Thymus (tissue), 14 donors: ENCODE measurements at places on chromosomes 6 and 20. TPM values are rescaled to one million over a fixed set of nuclear protein-coding genes. Genes with fewer than 3 reads are reported as not detected.

GRCh38 chr20:9027626-9028025 lies 41.3 kb upstream of the PLCB4 start:
- no peak for DNase-seq

- no peak for DNase-seq
Observed at GRCh38 chr20:2967841-2968240, 75.6 kb upstream of the GNRH2 start.

- DNase-seq = no peak
Observed at GRCh38 chr6:11404081-11404480, 133.5 kb upstream of the TMEM170B start.

DNA sequence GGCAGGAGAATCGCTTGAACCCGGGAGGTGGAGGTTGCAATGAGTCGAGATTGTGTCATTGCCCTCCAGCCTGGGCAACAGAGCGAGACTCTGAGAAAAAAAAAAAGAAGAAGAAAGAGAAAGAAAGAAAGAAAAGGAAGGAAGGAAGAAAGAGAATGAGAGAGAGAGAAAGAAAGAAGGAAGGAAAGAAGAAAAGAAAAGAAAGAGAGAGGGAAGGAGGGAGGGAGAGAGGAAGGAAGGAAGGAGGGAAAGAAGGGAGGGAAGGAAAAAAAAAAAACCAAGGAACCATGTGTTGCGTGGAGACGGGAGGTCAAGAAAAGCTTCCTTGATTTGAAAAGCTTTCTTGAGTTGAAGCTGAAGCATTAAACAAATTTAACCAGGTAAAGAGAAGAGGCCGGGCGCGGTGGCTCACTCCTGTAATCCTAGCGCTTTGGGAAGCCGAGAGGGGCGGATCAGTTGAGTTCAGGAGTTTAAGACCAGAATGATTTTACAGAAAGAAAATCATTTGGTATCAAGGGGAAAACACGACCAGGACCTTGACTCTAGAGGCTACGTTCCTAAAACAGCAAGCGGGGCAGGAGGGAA lies 90.5 kb upstream of the PRSS16 start:
- DNase-seq = no peak

DNA sequence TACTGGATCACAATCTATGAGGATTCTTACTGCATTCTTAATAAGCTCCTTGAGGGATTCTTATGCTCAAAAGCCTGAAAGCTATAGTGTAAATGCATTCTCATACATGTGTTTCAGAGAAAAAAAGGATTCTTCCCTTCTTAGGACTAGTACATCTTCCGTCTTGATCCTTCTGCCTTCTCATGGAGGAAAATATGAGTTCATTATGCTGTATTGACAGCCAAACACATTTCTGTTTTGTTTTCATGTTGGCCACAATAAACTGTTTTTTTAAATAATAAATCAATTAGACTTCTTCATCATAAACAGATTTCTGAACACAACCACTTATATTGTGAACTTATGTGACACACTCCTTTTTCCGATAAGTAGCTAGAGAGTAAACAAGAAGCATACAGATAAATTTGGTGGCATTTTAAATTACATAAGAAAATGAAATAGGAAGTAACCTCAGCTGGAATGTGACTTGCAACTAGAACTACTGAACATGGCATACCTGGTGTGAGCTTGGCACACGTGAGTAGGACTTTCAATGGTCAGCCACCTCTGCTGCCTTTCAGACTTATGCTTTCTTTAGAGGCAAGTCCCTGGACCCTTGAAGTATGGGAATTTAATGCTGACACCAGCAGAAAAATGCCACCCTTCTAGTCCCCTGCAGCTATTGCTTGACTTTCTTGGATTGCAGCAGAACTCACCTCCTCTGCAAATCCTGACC lies 350.4 kb downstream of the BCKDHB start:
- DNase-seq = no peak

DNA sequence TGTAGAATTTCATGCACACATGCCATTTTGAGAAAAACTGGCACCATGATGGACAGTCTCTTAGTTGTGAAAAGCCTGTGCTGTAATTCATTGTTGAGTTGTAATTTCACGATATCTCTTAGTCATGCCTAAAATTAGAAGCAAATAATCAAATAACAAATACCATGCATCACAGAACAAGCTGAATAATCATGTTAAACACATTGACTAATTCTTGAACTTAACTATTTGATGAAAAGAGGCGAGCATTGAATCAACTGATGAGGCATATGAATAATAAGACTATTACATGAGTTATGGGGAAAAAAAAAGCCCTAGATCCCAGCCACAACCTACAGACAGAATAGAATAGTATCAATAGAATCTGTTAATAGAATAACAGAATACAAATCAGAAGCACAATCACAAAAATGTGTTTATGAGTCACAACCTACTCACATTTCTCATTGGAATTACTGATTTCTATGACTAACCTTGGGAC lies 14.2 kb upstream of the RNF217 start:
- no peak for DNase-seq

GRCh38 chr20:18615020-18615650 lies 27.3 kb downstream of the DTD1 start:
- no peak for DNase-seq

GRCh38 chr6:106804346-106805335 lies 169.9 kb downstream of the CD24 start:
- DNase-seq = no peak

GRCh38 chr20:57947421-57948179 lies 237.8 kb upstream of the PMEPA1 start:
- no peak for DNase-seq

DNA sequence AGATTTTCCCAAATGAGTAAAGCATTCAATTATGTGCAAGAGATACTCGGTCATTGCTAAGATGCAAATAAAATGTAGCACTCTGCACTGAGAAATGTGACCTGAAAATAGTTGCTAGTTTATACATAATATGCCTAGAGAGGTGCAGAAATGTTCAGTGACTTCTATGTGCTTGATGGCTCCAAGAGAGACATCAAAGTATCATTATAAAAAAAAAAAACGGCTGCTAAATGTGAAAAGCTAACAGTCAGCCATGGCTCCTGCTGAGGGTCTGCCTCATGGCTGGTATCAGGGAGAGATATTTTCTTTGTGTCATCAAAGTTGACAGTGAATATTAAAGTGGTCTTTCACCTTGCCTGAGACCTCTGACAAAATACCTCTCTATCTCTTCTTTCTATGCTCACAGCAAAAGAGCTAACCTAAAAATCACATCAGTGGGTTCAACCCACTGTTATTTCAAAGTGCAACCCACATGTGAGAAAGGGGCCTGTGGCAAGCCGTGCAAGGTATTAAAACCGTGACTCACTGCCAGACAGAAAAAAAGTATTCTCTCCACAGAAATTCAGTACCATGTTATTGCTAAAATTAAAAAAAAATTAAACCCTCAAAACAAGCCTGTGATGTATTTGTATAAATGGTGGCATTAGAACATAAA lies 259.0 kb downstream of the HIVEP2 start:
- no peak for DNase-seq

GRCh38 chr20:25457886-25458680 lies 50.6 kb downstream of the GINS1 start:
- DNase-seq = no peak

GRCh38 chr20:23207826-23208540 lies 121.9 kb upstream of the CD93 start:
- no peak for DNase-seq

- no peak for DNase-seq
Observed at GRCh38 chr6:166422201-166422940, 39.6 kb upstream of the MPC1 start.

DNA sequence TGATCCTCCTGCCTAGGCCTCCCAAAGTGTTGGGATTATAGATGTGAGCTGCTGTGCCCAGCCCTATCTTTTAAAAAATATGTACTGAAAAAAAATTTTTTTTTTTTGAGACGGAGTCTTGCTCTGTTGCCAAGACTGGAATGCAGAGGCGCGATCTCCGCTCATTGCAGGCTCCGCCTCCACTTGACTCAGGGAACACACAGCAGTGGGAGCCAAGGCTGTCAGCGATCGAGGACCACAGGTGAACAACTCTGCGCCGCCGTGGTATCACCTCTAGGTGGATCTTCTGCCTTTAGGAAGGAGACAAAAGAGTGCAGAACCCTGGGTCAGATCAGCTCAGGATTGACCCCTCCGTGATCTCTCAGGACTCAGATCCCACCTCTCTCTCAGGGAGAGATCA lies 13.7 kb downstream of the RAET1E start:
- DNase-seq = no peak

DNA sequence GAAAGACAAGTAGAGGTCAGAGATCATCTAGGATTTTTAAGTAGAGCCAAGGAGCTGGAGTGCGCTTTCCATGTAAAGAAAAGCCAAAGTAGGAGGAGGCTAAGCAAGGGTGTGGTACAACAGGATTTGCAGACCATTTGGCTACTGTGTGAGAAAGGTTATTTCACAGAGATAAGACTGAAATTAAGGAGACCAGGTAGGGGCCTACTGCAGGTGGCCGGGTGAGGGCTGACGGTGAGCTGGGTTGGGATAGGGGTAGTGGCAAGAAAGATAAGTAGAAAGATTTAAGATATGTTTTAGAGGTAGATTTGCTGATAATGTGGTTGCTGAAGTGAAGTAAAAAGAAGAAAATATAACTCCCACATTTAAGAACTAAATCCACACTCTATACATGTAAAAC lies 3.8 kb downstream of the BLOC1S5 start:
- DNase-seq = no peak

DNA sequence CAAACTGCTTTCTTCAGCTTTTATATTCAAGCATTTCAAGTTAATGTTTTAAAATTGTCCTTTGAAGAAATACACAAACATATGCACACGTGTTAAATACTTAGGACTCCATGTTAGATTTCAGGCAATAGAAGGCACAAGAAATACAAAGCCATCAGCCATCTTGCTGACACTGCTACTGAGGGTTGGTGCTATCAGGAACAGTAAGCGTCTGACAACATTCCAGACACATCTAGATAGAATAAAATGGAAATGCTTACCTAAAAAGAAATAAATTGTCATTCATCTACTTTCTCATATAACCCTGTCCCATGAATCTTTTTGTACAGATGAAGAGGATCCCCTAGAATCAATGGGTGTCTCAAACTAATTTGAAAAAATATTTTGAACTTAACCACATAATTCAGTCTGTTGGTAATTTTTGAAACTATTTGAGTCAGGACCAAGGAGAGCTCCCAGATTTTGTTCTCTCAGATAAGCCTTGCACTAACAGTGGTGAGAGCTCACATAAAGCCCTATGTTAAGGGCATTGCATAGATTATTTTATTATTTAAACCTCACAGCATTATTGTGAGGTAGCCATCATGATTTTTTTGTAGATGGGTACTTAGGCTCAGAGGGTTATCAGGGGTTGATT lies 631.1 kb upstream of the POU3F2 start:
- no peak for DNase-seq

GRCh38 chr6:56932910-56933477 lies 21.9 kb upstream of the BEND6 start:
- no peak for DNase-seq

- no peak for DNase-seq
Observed at GRCh38 chr6:21080221-21080620, 513.3 kb upstream of the SOX4 start.

- DNase-seq = no peak
Observed at GRCh38 chr6:8387942-8388437, 47.4 kb downstream of the SLC35B3 start.

DNA sequence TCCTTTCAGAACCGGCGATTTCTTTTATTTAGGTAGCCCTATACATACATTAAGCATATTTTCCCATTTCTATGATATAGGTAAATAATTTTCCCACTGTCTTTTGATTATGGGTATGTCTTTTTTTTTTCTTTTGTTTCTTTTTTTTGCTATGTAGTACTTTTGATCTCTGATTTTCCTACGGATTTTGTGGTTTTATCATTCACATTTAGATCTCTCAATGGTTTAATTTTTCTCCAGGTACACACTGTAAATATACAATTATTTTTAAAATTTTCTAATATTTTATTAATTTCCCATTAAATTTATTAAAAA lies 436 bp upstream of the ZNF337 start:
- no peak for DNase-seq

- no peak for DNase-seq
Observed at GRCh38 chr6:134723081-134723871, 226.6 kb downstream of the ALDH8A1 start.

DNA sequence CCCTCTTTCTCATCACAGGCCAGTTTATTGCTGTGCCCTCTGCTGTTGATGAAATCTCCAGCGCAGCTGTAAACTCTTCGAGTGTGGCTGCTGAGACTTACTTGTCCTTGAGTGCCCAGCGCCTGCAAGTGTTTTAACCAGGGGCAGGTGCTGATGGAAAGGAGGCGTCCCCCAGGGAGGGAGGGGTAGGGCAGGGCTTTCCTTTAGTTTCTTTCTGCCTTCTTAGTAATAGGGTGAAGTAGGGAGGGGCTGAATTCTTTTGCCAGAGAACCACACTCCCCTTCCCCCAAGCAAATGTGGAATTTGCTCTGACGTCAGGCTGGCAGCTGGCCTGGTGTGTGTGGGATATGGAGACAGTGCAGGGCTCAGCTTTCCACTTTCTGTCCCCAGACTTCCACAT lies 61.2 kb downstream of the IGF2R start:
- no peak for DNase-seq

GRCh38 chr6:89350281-89350966 lies 2.1 kb downstream of the UBE2J1 start:
- no peak for DNase-seq

DNA sequence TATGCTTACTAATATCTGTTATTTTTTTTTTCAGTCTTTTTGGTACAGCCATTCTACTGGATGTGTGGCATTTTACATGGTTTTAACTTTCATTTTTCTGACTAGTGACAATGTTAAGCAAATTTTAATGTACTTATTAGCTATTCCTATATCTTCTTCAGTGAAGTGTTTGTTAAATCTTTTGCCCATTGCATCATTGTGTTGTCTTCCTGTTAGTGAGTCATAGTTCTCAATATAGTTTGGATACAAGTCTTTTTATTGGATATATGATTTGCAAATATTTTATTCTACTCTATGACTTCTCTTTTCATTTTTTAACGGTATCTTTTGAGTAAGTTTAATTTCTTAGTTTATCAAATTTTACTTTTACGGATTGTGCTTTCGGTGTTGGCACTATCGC lies 519.4 kb downstream of the CDKAL1 start:
- DNase-seq = no peak

DNA sequence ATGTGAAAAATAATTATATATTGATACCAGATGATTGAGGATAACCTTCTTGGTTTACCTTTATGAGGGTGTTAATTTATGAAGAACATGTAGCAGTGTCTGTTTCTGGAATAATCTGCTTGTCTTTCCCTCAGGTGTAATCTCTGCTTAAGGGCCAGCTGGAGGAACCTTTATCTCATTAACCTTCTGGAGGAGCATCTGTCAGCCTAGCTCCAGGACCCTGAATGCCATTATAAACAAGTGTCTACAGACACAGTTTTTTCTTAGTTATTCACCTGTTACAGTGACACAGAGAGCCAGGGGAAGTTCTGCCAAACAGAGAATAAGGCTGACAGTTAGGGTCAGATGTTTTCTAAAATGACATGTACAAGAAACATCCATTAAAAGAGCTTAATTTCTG lies at the start of gene IMPG1:
TSS of gene IMPG1 (minus strand) at position 101 of the 400 bp plus-strand sequence. CDS start 174 bp downstream, outside the sequence.
- DNase-seq = no peak

CCN6 gene
- 0.18 TPM for polyA plus RNA-seq

C6orf118 gene
- 0.46 TPM for polyA plus RNA-seq

PTCRA gene
- 13.4 TPM for polyA plus RNA-seq

SLC22A2 gene
- 0.39 TPM for polyA plus RNA-seq

CHRNA4 gene
- 0.14 TPM for polyA plus RNA-seq

TOX2 gene
- polyA plus RNA-seq = 75.8 TPM

ATP6V1G2 gene
- polyA plus RNA-seq = 2.5 TPM
